ENCODE measurements at places on chromosomes 5 and 9.

GRCh38 chr5:53603009-53603687 lies 42.7 kb downstream of the NDUFS4 start:
- no peak for DNase-seq

GRCh38 chr9:37446401-37446800 lies 18.8 kb downstream of the ZBTB5 start:
- no peak for DNase-seq

- no peak for DNase-seq
Observed at GRCh38 chr5:51685419-51685818, 302.2 kb downstream of the ISL1 start.

GRCh38 chr9:95584176-95584575 lies 67.4 kb upstream of the PTCH1 start:
- DNase-seq: no peak

DNA sequence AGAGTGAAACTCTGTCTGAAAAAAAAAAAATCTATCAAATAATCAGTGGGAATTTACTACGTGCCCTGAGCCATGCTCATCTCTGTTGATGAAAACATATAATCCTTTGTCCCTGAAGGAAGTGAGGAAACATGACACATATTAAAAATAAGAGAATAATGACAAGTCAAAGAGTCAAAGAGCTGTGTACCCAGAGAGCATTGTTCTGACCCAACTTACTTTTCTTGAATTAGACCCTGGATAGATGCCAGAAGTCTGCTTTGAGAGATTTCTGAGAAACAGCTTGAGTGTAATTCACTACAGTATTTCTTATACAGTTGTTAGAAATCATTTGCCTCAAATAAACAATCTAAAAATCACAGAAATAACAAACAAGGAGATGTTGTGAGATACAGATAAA lies 490.0 kb upstream of the PIK3R1 start:
- DNase-seq: no peak

GRCh38 chr5:168469816-168470215 lies 16.5 kb upstream of the RARS1 start:
- DNase-seq: no peak

- DNase-seq: no peak
Observed at GRCh38 chr9:6551136-6551535, 94.4 kb downstream of the GLDC start.

GRCh38 chr5:64654561-64654938 lies 35.8 kb upstream of the SHISAL2B start:
- no peak for DNase-seq

GRCh38 chr5:82777106-82777505 lies 300.1 kb downstream of the TMEM167A start:
- no peak for DNase-seq

- peak; percentile 7 for DNase-seq
Observed at GRCh38 chr5:68381909-68382308, 166.4 kb downstream of the PIK3R1 start.

GRCh38 chr5:171801839-171802238 lies 16.2 kb downstream of the SMIM23 start:
- DNase-seq: no peak

- no peak for DNase-seq
Observed at GRCh38 chr9:89969156-89969675, 364.4 kb downstream of the GADD45G start.

DNA sequence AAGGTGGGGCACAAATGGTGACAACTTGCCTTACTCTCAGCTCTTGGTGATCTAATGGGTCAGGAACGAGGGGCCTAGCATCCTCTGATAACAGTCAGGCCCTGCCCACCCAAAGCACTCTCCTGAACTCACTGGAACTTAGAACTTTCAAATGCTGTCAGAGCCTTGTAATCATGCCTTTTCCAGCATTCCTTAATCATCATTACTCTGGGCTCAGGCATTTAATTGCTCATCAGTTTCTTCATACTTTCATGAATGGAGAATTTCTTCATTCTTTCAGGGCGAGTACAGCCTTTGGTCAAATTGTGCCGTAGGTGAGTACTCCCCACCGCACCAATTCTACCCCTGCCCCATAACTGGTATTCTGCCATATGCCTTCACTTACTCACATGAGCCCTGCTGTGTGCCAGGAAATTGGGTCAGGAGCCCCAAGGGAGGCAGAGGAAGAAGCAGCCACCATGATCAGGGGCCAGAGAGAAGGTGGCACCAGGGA lies 30.2 kb upstream of the DUSP1 start:
- DNase-seq: no peak

DNA sequence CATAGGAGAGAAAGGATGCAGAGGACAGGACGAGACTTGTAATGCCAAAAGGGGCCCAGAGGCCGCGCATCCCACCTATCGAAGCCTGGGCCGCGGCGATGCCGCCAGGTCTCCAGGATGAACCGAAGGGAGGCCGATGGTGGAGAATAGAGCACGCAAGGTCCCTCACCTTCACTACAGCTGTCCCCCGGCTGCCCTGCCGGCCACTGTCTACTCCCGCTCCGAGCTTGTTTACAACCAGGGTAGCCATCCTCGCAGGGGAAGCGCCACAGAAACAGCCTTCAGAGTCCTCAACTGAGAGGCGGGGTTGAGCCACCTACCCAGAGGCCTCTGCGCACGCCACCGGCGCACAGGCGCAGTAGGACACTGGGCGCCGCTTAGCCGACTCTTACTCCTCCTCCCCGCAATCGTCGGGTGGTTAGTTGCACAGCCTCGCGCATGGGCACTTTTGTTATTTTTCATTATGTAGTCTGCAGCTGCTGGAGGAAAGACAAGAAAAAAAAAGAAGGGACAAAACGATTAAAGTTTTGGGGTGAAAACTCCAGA lies at the start of gene TRIM23:
TRIM23 (minus strand) TSS at position 309 of the 546 bp plus-strand sequence; CDS start at position 250, 59 bp downstream.
- peak; percentile 49 for DNase-seq

- DNase-seq: no peak
Observed at GRCh38 chr5:73280821-73281746, 108.1 kb downstream of the TMEM174 start.

DNA sequence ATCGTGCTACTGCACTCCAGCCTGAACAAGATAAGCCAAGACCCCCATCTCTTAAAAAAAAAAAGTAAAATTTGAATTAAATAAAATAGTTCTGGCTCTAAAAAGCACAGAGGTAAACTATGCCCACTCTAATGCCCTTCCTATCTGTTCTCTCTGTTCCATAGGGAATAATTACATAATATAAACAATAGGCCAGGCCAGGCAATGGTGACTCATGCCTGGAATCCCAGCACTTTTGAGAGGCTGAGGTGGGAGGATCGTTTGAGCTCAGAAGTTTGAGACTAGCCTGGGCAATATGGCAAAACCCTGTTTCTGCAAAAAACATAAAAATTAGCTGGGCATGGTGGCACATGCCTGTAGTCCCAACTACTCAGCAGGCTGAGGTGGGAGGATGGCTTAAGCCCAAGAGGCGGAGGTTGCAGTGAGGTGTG lies 47.4 kb downstream of the MYO10 start:
- no peak for DNase-seq

DNA sequence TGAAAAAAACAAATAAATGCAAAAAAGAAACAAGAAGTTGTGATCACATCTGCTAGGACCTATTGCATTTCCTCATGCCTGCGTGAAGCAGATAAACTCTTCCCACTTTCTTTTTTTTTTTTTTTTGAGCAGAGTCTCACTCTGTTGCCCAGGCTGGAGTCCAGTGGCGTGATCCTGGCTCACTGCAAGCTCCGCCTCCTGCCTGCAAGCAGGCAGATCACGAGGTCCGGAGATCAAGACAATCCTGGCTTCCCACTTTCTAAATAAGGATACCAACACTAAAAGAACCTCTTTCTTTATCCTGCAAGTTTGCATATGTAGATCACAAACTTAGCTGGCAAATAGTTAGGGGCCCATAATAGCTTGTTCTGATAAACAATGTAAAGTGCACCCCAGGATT lies 128.6 kb downstream of the ASTN2 start:
- DNase-seq: no peak

GRCh38 chr5:53890490-53890889 lies 330.1 kb downstream of the NDUFS4 start:
- no peak for DNase-seq

DNA sequence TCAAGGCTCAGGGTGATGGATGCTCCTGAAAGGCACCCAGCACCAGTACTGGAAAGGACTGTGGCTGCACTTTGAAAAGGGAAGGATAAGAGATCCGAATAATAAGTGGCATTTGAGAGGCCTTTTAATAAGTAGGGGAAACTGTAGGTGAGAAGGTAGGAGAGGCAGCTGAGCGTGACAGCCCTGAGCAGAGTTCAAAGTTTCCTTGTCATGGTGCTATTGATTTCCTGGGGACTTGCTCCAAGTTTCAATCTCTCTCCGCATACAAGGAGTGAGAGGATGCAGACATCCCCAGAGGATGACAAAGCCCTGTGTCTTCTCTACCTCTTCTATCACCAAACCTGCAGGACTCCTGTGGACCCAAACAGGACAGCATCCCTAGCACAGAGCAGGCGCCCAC lies 354.5 kb downstream of the SPOCK1 start:
- DNase-seq: no peak

DNA sequence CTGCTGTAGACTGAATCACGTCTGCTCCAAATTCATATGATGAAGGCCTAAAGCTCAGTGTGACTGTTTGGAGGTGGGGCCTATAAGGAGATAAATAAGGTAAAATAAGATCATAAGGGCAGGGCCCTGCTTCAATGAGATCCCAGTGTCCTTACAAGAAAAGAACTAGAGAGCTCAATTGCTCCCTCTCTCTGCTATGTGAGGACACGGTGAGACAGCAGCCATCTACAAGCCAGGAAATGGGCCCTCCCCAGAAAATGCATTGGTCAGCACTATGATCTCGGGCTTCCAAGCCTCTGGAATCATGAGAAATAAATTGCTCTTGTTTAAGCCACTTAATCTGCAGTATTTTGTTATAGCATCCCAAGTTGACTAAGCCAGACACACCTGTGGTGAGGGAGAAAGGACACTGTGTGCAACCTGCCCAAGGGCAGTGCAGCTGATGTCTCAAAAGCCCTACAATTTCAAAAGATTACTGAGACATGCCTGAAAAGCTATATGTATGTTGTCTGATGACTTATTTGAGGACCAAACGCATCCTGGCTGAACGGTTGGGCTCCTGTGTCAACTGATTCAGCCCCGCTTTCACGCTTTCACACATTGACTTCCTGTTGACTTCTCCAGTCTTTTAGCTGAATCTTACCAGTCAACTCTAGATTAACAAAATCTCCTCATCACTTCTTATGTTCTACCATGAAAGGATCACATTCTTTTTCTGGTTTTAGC lies 13.2 kb downstream of the GZMK start:
- no peak for DNase-seq

GRCh38 chr9:88716596-88717290 lies 181.8 kb downstream of the NXNL2 start:
- DNase-seq: no peak

GRCh38 chr5:94057217-94057616 lies 315.8 kb upstream of the POU5F2 start:
- no peak for DNase-seq

All from HL-60 (cell line).